Esophagus muscularis mucosa (tissue), 4 donors: ENCODE measurements at places on chromosomes 2 and 18. TPM values are rescaled to one million over a fixed set of nuclear protein-coding genes. Genes with fewer than 3 reads are reported as not detected.

Gene VWA3B
- total RNA-seq: not detected

Gene RBM44
- total RNA-seq: 0.63 TPM

Gene DPP4
- total RNA-seq: 2.2 TPM

Gene ANKRD30B
- total RNA-seq: not detected

Gene SH3RF3
- 17.5 TPM for total RNA-seq

Gene ARHGAP25
- total RNA-seq: 5.7 TPM

Gene ANKRD29
- 7.8 TPM for total RNA-seq

Gene CD28
- 0.32 TPM for total RNA-seq

- DNase-seq: no peak
Measured at GRCh38 chr2:144081272-144081671, 438.6 kb downstream of the ZEB2 start.

GRCh38 chr2:104873689-104874054 is 19.8 kb downstream of the POU3F3 start:
- no peak for DNase-seq

DNA sequence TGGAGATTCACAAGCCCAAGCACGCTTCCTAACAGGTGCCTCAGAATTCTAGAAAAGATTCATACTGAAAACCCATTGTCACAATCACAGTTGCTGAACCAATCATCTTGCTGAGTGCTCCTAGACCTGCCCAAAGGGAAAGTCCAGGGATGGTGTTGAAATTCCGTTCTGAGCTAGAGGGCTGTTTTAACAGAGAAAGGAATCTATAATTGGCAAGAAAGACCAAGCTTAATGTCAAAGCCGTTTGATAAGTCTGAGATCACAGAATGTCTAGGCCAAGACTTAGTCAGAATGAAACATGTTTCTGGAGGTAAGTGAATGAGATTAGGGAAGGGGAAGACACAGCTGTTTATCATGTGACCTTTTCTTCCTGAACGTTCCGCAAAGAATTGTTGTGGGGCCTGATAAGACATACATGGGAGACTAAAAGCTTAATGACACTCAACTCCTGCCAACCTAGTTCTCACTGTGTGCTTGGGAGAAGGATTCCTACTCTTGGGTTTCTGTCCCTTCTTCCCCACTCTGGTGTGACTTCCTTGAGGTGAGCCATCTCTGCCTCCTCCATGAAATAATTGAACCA is 27.5 kb downstream of the PMAIP1 start:
- DNase-seq: no peak

DNA sequence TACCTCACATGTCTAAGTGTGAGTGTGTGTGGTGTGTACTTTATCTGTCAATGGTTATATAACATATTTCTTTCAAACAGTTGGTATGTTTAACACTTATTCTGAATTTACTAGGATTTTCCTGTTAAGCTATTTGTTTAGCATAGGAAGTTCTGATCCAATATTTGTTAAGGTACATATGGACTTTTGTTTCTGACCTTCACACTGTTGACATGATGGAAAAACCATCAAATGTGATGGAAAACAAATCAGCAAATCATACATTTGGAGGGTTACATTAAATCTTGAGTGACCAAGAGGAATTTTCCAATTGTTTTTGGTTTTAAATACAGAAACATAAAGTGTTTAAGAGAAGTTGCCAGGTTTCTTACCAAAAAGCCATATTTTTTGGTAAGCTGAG is 638.9 kb downstream of the STK39 start:
- no peak for DNase-seq

DNA sequence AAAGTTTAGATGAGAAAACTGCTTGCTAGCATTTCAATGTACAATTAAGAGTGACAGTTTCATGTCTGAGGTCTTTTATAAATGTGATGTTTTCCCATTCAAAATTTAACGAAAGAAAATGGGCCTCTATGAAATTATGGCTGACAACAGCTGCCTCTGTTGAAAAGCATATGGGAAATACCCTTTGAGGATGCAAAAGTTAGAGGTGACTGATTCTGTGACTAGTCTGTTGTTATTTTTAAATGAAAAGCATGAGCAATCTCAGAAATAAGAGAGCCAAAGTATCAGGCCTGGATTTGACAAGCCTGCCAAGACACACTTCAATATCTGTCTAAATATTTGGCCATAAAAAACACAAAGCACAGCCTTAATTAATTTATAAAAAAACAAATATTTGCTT is 580.8 kb downstream of the ERBB4 start:
- DNase-seq: no peak

GRCh38 chr2:46812361-46813019 is 103.1 kb downstream of the MCFD2 start:
- DNase-seq: peak; percentile 93

DNA sequence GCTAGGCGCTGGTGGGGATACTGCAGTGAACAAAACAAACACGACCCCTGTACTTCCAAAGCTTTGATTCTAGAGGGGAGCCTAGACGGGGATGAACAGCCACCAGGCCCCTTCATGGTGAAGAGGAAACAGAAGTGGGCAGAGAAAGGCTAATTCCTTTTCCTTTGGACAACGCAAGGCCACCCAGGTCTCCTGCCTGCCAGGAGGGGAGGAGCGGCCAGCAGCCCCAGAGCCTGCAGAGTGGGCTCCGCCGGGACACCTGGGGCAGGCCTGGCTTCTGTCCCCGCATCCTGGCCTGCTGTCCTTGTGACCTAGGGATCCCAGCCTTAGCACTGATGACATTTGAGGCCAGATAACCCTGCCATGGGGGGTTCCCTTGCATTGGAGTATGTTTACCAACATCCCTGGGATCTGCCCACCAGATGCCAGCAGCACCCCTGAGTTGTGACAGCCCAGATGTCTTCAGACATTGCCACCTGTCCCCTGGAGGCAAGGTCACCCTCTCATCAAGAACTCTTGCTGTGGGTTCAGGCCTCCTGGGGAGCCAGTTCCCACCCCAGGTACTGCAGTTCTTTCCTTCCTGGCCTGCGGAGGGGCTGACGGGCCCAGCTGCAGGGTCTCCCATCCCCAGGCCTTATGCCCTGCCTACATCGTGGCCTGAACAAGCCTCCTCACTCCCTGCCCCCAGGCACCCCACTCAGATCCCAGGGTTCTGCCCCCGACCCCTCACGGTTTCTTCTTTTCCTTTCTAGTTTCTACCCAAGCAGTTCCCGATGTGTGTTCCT is 125.7 kb downstream of the SEPTIN10 start:
- DNase-seq: no peak

DNA sequence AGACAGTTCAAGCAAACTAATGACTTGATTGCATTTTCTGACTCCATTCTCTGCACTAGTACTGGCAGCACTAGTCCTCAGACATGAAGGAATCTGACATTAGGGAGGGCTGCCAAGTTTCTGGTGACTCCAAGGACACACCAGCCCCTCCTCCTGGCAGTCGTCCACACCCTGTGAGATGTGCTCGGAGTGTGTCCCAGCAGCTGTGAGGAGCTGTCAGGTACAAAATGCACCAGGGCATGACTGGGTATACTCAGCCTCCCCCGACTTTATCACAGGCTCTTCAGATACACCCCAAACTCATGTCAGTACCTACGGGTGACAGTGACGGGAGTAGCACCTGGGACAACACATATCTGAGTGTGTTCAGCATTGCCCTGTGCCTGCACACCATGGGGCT is 43.1 kb downstream of the EDAR start:
- DNase-seq: no peak

- no peak for DNase-seq
Measured at GRCh38 chr2:161353543-161353942, 45.3 kb downstream of the PSMD14 start.
